Renal cortex interstitium (tissue), 15 donors: ENCODE measurements at places on chromosomes 4 and X.

DNA sequence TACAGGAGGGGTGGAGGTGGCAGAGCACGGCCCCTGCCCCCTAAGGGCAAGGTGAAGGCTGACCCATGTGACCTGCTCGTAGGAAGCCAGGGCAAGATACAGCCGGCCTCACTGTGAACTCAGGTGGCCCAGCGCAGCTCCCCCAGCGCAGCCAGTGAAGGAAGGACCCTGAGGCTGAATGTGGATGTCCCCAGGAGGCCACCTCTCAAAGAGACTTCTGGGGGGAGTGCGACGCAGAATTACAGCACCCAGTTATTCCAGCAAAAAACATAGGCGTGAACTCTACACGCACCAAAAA lies 52.6 kb downstream of the ZFYVE28 start:
- DNase-seq: no peak

DNA sequence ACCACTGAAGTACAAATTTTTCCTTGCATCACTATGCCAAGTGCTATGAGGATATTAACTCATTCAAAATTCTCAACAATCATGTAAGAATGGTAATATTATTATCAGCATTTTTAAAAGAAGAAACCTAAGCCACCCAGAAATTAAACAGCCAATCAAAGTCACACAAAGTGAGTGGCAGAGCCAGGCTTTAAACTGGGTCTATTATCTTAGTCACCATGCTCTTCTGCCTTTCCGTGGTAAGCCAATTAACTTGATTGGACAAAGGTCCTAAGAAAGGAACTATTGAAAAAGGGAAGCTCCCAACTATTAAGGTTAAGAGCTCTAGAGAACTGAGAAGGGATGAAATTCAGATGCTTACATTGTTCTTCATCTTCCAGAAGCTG lies 111.5 kb downstream of the ASB9 start:
- no peak for DNase-seq

- DNase-seq: no peak
Measured at GRCh38 chr4:111268769-111269414, 646.0 kb upstream of the PITX2 start.

DNA sequence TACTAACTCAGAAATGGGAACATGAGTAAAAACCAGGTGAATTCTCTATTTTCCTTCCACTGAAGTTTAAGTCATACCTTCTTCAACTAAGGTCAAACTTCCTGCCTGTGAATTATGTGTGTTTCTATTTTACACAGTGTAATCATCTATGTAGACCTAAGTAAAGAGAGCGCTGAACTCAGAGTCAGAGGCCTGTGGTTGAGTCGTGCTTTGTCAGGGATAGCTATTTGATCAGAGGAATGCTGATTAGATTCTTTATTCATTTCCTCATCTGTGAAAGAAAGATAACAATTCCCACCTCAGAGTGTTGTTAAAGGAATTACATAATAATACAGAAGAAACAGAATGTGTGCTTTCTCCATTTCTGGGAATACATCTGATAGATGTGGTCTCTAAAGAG lies 654.1 kb downstream of the STIM2 start:
- no peak for DNase-seq

DNA sequence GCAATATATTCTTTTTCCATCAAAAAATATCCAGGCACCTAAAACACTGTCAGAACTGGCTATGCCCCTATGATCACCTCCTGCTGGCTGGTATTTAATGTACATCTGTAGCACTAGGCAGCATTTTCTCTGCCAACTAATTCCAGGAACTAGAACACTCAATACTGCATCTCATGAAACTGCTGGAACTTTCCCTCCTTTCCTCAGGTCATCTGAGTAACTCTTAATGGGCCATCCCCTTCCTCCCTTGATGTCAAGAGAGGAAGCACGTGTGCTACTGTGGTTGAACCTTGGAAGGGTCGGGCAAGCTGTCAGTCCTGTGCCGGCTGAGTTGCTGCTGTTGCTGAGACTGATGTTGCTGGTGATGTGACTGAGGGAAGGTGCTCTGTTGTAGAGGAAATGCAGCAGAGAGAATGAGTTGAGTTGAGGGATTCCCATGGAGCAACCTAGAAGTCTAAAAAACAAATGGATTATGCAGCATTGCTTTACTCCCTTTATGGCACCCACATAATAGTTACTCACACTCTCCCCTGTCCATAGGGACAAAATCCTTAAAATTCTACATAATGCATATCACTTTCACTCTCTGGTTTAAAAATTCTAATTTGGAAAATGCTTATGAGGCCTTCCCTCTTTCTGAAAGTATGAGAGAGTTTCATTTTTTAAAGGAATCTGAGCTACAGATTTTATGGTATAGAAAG lies 39.5 kb downstream of the TMEM165 start:
- no peak for DNase-seq

DNA sequence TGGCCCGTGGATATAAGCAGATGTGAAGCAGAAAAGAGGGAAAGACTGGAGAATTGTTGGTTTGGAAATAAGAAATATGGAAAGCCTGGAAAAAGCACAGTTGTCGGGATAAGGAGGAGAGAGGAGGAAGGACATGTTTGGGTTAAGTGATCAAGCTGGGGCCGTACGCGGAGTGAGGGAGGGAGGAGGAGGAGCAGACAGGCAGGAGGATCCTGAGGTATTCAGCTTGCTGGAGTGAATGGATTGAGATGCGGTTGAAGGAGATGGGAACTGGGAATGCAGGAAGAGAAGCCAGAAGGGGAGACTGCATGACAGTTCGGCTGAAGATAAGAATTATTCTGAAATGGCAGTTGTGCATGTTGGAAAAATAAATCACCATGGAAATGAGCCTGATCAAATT lies 21.2 kb downstream of the ZFP42 start:
- DNase-seq: no peak

GRCh38 chr4:166386491-166387360 lies 513.7 kb downstream of the TLL1 start:
- no peak for DNase-seq

DNA sequence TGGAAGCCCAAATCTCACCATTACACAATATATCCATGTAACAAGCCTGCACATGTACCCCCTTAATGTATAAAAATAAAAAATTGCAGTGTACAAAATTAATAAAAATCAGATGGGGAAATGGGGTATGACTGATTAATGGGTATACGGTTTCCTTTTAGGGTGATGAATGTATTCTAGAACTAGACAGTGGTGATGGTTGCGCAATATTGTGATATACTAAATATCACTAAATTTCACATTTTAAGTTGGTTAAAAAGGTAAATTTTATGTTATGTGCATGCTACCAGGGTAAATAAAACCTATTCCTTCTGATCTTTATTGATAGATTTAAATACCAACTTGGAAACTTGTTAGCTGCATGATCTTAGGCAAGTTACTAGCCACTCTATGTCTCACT lies 129.4 kb downstream of the SPANXA1 start:
- DNase-seq: no peak

DNA sequence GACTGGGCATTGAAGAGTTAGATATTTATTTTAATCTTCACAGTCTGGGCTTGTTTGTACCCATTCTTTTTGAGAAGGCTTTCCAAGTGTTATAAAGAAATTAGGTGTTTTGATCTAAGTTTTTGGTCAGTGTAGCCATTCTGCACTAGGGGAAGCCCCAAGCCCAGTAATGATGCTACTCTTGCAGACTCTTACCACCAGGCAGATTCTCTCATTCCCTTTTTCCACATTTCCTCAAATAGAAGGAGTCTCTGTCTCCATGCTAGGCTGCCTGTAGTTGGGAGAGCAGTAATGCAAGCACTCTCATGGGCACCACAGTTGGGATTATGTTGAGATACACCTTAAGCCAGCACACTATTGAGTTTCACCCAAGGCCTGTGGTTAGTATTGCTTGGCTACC lies 21.5 kb downstream of the CDX4 start:
- no peak for DNase-seq

- DNase-seq: no peak
Measured at GRCh38 chr4:73704314-73705055, 35.9 kb upstream of the CXCL8 start.

DNA sequence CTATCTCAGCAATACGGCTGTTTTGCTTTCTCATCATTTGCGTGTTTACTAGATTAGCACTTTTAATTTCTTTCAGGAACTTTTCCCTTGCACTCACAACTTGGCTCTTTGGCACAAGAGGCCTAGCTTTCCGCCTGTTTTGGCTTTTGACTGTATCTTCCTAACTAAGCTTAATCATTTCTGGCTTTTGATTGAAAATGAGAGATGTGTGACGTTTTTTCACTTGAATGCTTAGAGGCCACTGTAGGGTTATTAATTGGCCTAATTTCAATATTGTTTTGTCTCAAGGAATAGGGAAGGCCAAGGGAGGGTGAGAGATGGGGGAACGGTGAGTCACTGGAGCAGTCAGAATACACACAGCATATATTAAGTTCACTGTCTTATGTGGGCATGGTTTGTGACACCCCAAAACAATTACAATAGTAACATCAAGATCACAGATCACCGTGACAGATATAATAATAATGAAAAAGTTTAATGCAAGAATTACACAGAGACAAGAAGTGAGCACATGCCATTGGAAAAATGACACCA lies 27.3 kb downstream of the MND1 start:
- no peak for DNase-seq

DNA sequence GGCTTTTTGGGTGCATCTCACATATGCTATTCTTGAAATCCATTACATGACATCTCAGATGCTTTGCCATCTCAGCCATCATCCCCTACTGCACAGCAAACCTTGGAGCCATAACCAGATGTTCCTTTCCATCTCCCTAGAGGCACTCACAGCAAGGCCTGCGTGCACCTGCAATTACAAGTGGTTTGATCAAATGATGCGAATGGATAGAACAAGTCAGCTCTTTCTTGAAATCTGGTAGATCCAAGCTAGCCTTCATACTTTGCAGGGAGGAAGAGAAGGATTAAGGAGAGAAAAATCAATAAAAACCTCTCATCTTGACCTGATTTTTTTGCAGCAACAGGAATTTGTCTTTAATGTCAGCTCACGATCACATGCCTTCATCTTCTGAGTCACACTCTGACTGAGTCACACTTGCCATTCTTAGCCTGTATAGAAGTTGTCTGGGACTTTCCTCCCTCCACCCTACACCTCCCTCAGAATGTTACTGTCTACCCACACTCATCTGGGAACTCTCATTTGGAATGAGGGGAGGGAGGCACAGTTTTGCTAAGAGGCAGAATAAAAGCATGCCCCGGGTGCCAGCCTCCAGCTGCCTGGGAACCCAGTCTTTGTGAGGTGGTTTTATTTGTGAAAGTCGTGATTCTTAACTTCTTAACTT lies 11.9 kb upstream of the TRIML1 start:
- DNase-seq: no peak

DNA sequence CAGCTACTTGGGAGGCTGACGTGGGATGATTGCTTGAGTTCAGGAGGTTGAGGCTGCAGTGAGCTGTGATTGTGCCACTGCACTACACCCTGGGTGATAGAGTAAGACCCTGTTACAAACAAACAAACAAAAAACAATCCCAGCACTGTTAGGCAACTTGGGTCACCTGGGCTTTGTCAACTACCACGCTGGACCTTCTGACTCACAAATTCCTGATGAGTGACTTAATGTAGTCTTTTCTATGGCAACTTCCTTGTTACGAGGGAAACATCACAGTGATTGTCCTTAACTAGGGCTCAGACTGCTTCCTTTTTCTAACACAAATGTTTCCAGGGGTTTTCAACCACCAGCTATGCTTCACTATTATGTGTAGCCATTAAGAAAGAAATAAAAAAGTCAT lies 128.8 kb upstream of the GPC4 start:
- DNase-seq: no peak
